ENCODE measurements at places on chromosomes 4 and X.

DNA sequence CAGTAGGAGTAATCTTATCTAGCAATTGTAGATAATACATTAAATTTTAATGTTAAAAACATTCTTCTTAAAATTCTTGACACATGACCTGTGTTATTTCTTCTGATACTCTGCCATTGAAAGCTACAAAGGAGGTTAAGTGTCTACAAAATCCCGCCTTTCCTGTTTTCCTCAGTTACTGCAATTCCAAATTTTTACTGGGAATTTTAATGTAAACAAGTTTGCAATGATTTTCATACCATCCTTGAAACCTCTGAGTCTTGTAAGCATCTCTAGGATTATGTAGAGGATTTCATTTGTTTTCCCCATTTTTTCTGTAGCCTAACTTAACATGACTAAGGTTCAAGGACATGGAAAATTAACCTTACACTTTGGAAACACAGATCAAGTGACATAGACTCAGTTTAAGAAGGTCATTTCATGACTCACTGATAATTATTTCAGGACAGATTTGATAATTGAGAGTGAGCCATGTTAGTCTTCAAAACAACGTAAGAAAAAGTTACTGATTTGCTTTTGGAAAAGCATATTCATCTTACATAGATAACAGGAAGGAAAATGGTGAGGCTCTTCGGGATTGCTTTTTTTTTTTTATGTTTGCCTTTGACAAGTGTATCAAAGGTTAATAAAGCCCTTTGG is 39.6 kb upstream of the PDLIM5 start:
- no peak for DNase-seq

DNA sequence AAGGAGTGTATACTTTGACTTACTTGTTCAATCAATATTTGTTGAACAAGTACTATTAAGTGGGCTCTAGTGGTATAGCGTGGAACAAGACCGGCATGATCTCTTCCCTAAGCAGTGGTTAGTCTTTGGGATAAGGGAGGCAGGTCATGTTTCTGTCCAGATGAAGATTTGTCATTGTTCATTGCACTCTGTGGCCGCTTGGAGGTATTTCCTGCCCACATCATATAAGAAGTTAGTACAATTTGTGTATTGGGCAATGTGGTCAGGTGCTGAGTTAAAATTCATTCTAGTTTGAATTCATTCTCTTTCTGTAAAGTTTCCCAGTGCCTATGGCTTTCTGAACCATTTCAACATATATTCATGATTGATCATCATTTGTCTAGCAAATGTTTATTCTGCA is 101.1 kb upstream of the SHISA3 start:
- DNase-seq = no peak

DNA sequence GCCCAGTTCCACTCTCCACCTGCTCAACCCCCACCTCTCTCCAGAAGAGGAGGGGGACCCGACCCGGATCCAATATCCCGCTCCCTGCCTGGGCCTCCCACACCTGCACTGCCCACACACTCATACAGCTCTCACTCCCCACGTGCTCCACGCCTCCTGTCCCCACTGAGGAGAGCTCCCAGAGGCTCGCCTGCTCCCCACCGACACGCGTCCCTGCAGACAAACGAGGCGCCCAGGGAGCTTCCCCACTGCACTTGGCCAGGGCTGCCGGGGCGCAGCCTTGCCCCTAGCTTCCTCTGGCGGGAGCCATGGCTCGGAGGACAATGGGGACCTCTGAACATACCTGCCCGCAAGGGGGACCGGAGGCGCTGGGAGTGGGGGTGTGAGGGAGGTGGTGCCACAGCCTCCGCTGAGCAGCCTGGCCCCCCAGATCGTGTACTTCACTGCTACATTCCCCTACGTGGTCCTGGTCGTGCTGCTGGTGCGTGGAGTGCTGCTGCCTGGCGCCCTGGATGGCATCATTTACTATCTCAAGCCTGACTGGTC is 5.0 kb downstream of the SLC6A8 start:
- DNase-seq = no peak

GRCh38 chr4:153501578-153501977 is 35.4 kb downstream of the TMEM131L start:
- no peak for DNase-seq

GRCh38 chr4:37599092-37599790 is 86.9 kb downstream of the RELL1 start:
- no peak for DNase-seq

- DNase-seq = no peak
Observed at GRCh38 chrX:40483502-40483901, 97.3 kb upstream of the ATP6AP2 start.

DNA sequence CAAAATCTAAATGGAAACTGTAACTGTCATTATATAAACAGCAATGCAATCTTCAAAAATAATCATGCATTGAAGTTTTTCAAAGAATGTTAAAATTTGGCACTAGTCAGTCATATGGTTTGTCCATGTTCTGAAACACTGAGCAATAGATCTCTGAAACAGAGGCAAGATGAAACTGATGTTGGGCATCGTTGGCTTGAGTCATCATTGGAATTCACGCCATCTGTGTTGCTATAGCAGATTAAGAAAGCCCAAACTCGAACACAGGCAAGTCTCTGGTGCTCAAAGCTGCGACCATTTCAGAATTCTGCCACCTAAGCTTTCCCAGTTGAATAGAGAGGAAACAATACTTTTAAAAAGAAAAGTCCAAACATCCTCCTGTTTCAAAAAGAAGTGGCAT is 114.1 kb upstream of the PPARGC1A start:
- DNase-seq = no peak

- no peak for DNase-seq
Observed at GRCh38 chr4:152708361-152708760, 28.6 kb upstream of the TMEM154 start.

DNA sequence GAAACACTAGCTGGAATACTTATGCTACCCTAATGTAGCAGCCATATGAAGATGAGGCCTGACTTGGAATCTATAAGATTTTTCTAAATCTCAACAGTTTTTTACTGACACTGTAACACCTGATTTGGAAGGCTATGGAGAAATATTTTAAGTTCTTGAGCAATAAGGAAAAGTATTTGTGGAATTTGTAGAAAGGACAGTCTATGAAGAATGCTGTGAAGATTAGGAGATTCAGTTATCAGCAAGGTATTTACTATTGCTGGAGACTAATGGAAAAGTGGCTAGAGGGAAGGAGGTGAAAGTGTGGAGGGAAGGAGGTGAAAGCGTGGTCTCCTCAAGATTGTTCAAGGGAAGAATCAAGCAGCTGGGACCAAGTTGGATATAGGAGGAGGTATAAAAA is 190.0 kb upstream of the EMCN start:
- no peak for DNase-seq

- no peak for DNase-seq
Observed at GRCh38 chr4:167908816-167909215, 183.5 kb upstream of the ANXA10 start.

Data from activated T-cell treated with anti-CD3 and anti-CD28 coated beads for 48 hours (primary cell).